Peyer's patch (tissue), 4 donors: ENCODE measurements at places on chromosomes 1 and 21.
A peak's percentile ranks its signal among the peaks of the same experiment; 100 is the strongest.

- DNase-seq = no peak
These were observed 66.7 kb upstream of the AJAP1 start for GRCh38 chr1:4587721-4588120.

- DNase-seq = peak; percentile 21
These were observed 102.3 kb upstream of the LMO4 start for GRCh38 chr1:87226341-87226760.

GRCh38 chr1:216750031-216750627 is 26.9 kb upstream of the ESRRG start:
- DNase-seq = no peak

DNA sequence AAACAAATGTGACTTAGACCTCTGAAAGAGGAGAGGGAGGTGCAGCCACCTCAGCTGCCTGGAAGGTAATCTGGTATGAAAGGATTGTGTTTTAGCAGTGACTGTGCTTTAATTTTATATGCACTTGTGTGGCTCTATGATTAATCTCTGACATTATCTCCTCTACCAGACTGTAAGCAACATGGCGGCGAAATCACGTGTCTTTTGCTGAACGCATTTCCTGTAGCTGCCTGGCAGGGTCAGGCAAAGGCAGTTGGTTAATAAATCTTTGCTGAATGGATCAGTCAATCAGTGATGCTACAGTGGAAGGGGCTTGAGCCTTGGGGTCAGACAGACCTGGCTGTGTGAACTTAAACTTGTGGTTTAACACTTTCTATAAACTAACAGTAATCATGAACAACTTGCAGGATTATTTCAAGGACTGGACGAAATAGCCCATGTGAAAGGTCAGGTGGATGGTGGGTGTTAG is 96.9 kb downstream of the ADSS2 start:
- no peak for DNase-seq

DNA sequence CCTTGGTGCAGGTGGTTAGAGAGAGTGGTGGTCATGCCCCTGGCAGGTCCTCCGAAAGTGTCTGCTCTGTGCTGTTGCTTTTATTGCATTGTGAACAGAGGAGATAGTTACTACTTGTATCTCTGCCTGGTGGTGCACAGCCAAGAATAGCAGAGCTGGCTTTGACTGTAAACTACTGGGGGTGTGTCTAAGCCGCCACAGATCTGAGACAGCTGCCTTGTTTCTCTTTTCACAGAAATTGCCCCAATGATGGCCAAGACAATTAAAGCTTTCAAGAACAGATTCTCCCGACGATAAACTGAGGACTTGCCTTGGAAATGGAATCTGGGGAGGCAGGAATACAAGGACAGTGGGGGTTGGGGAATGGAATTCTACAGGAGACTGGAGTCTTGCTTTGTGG is 16.0 kb downstream of the ELOA start:
- no peak for DNase-seq

DNA sequence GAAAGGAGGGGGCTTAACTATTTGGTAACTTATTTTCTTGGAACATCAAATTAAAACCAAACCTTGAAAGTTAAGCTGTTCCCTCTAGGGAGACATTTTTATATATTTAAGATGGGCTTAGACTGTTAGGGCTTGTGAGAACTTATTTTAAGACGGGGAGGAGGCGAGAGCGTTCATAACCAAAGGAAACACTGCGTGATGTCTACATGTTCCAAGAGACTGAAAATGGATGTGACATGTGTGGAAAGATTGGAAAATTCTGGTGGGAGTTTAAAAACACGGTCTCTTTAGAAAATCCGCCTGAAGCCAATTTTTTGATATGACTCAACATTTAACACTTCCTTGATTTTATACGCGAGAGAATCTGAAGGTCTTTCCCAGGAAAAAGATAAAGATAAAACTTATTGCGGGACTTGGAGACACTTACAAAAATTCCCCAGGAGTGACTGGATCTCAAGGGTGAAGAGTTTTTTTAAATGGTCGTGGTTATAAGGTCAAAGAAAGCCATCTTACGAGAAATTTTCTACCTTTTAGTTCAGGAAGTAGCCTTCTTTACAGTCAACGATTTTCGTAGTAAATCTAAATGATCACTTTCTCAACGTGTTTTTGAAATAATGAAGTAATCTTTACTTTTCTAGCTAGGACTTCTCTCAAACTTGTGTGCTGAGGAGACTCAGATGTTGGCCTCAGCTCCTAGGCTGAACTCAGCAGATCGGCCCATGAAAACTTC is 828 bp downstream of the PNRC2 start:
- DNase-seq = no peak

GRCh38 chr21:27694667-27695066 is 727.8 kb upstream of the ADAMTS5 start:
- DNase-seq = no peak

- no peak for DNase-seq
These were observed 44.8 kb downstream of the GPR161 start for GRCh38 chr1:168091720-168092550.

DNA sequence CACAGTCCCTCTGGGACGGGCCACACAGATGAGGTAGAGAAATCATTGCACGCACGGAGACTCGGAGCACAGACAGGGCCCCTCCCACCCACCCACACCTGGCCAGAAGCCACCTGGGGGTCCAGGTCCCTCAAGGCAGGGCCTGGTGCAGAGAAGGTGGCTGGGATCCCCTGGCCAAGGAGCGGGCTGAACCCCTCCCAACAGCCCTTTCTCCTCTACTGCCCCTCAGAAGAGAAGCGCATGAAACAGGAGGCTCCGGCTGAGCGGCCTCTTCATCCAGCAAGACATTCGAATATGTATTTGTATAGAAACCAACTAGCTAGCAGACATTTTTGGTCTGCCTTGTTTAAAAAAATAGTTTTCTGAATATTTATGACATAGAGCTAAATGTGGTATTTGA is 29.0 kb downstream of the WNT9A start:
- DNase-seq = no peak

DNA sequence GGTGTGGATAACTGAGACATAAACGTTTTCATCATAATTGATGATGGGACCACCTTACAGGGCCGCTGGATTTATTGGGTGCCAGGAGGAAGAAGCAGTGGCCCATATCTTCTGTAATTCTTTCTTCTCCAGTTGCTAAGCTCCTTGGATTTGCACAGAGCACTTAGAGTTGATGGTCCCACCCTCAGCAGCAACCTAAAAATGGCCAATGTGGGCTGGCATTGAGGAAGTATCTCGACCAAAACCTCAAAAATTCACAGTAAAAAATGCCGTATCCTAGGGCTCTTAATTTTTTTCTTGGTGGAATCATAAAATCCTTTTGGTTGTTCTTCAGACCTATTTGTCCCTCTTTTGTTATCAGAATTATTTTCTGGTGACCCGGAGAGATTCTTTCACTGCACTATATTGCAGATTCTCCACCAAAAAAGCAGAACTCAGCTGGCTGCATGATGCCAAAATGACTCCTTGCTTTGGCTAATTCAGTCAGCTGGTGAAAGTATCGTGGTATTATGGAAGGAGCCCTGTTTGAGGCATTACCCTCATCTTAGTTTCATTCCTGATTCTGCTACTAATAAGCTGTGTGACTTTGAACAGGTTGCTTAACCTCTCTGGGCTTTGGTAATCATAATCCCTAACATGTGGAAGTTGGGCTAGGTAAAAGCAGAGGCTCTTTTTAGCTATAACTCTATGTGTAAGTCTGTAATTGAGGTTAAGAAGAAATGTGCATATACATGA is 27.6 kb downstream of the KIRREL1 start:
- DNase-seq = no peak

DNA sequence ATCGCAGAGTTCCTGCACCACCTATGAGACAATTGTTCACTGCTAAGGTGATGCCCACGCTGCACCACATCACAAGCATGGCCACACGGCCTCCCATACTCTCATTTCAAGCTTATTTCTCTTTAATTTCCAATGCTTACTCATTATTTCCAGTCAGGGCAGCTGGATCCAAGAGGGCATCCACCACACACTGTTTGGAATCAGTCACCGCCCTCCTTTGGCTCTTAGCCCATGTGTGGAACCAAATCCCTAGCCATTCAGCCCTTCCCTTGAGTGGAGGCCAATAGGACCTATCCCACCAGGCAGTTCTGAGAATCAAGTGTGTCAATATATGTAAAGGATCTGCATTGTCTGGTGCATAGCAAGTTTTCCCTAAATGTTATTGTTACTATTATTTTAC is 26.3 kb upstream of the PALMD start:
- DNase-seq = no peak

DNA sequence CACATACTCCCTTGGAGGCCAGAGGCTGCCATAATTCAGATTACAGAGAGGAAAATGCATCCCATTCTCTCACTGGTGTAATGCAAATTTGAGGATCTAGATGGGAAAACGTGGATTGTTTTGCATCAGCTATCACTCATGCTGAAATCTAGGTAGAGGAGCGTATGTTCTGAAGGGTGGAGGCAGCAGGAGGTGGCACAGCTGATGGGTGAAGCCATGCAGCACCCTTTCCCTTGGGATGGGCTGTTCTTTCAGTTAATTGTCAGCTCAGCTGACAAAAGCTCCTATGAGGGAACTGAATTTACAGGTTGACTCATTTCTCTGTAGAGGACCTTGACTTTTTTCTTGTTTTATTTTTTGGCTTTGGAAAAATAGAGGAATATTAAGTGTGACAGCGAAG is 41.8 kb downstream of the CAMTA1 start:
- no peak for DNase-seq

- DNase-seq = no peak
These were observed 22.4 kb upstream of the FOXO6 start for GRCh38 chr1:41338820-41339219.

- DNase-seq = peak; percentile 69
These were observed 32.7 kb downstream of the TTC39A start for GRCh38 chr1:51297401-51298321.

GRCh38 chr21:28734522-28735175 is 258.0 kb downstream of the LTN1 start:
- DNase-seq = no peak

- no peak for DNase-seq
These were observed 32.5 kb downstream of the MTF2 start for GRCh38 chr1:93111561-93111960.

DNA sequence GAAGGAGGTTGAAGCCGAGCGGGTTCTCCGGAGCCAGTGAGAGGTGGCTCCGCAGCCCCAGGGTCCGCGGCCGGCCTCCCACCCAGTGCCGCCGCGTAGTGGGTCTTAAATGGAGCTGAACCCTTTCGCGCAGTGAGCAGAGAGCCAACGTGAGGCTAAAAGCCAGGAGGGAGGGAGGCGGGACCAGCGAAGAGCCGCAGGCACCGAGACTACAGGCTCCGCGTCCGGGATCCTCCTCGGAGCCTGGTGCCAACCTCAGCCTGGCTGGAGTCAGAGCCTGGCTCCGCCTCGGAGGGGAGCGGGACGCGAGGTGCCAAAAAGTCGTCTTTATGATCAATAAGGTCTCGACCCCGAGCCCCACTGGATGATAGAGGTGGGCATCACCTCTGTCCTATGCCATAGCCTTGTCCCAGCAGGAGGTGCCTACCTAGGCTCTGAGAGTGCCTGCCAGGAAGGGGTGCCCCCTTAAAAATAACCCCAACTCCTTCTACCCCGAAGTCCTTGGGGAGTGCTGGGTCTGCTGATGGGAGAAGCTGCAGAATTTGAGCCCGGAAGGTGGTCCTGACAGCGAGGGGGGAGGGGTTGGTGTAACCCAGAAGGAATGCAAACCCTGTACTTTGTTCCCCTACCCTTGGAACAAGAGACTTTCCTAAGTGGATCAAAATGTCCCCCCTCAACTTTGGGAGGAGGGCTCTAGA is 1.6 kb downstream of the IGSF21 start:
- no peak for DNase-seq

DNA sequence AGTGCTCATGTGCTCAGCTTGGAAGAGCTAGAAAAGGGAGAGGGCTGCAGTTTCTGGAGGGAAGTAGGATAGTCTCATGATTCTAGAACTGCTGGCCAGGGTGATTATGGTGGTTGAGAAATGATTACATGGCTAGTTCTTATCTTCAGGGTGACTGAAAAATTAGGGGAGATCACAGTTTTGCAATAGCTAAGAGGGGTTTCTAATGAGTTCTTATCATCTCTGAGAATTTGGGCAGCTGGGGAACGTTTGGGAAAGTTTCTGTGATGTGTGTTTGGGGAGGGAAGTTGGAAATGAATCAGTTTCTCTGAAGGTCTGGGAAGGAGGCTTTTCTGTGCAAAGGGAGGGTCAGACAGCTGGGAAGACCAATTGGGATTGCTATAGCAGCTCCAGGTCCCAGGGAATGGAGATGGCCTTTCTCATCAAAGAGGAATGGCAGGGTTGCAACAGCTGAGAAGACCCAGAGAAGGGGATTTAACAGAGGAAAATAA is 7.6 kb upstream of the RHOU start:
- DNase-seq = no peak
